ENCODE measurements at places on chromosomes 16 and 17. TPM values are rescaled to one million over a fixed set of nuclear protein-coding genes. Genes with fewer than 3 reads are reported as not detected.

DNA sequence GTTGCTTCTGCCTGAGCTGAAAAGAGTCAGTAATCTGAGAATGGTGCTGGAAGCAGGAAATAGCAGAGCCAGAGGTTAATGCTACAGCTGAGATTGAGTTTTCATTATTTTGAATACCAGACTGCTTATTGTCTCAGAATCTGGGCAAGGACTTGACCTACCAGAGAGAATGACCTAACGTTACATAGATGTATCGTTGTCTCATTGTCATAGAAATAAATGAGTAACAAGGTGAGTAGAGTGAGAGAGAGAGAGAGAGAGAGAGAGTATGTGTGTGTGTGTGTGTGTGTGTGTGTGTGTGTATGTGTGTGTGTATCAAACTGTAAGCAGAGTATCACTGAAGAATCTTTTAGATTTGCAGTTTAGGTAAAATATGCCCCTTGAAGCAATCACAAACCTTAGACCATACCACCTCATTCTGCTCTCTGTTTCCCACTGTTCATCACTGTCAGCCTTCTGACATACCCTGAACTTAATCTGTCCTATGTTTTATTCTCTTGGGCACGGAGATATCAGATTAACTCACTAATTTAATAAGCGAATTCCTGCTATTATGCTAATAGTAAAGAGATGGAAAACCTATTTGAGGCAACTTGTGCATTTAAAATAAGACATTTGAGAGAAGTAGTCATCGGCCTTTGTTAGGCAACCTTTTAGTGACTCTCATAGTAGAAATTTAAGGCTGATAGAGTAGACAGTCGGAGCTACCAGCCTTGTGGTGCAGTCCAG is 87.8 kb downstream of the CYB561 start:
- DNase-seq: no peak
- H3K27ac ChIP-seq: no peak overlapping the region
- H3K36me3 ChIP-seq: no peaks in the 10 kb centered on the region
- no peak overlapping the region for H3K4me3 ChIP-seq

- H3K36me3 ChIP-seq: peaks cover 14% of the 10 kb centered on the region
- no peak for DNase-seq
- H3K27ac ChIP-seq: no peak overlapping the region
- no peak overlapping the region for H3K4me3 ChIP-seq
- peaks cover 8% of the 10 kb centered on the region for H3K4me1 ChIP-seq
Measured at GRCh38 chr16:67888331-67888730, 3.6 kb downstream of the NRN1L start.

- peaks cover 44% of the 10 kb centered on the region for H3K36me3 ChIP-seq
- H3K4me1 ChIP-seq: no peaks in the 10 kb centered on the region
- H3K4me3 ChIP-seq: no peak overlapping the region
Measured at GRCh38 chr16:74524926-74525325, 82.0 kb downstream of the GLG1 start.

Gene CRYM
- total RNA-seq: not detected

GRCh38 chr17:15103785-15104184 is 161.3 kb downstream of the PMP22 start:
- no peak overlapping the region for H3K4me3 ChIP-seq
- no peaks in the 10 kb centered on the region for H3K4me1 ChIP-seq

GRCh38 chr16:49484451-49484849 is 110.8 kb downstream of the C16orf78 start:
- no peak overlapping the region for H3K4me3 ChIP-seq
- peaks cover 11% of the 10 kb centered on the region for H3K27me3 ChIP-seq
- H3K4me1 ChIP-seq: peaks cover 2% of the 10 kb centered on the region
- no peak for DNase-seq
- no peak overlapping the region for H3K27ac ChIP-seq
- no peaks in the 10 kb centered on the region for H3K36me3 ChIP-seq

DNA sequence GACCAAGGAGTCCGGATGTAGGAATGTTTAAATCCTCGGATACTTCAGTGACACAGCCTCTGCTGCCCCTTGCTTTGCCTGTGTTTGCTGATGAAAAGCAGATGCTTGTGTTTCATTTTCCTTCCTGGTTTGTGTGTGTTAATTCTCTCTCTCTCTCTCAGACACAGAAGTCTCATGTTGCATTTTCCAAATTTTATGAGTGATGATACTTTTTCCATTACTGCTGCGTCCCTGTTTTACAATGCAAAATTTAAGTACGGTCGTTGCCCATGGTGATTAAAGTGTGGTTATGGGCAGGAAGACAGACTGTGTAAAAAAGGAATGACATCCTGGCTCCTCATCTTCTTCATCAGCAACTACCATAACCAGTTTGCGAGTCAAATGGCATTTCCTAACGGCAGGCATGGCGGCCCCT is 5.7 kb downstream of the RMI2 start:
- H3K36me3 ChIP-seq: peaks cover 72% of the 10 kb centered on the region
- H3K4me1 ChIP-seq: peaks cover 86% of the 10 kb centered on the region
- H3K4me3 ChIP-seq: no peak overlapping the region

Gene SLC38A8
- not detected for total RNA-seq

DNA sequence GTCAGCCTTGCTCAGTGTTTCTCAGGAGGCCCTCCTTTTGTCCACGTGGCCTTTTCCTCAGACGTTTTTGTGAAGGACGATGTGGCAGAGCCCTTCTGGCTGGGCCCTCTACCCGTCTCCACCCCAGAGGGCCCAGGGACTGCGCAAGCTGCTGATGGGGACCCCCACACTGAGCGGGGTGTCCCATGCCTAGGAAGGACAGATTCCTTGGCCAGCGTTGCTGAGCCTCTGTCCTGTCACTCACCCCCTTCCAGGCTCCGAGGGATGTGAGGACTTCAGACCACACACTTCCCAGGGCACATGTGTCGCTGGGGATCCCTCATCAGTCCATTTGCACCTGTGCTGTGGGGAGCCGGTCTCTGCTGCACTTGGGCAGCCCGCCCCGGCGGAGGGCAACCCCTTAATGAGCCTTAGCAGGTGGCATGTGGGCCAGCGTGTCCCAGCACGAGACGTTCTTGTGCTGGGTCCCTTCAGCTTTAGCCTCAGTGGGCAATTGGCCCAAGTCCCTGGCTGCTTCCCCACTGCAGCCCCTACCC is 48.3 kb downstream of the NT5M start:
- H3K27me3 ChIP-seq: no peaks in the 10 kb centered on the region
- H3K4me3 ChIP-seq: no peak overlapping the region
- H3K4me1 ChIP-seq: no peaks in the 10 kb centered on the region
- no peaks in the 10 kb centered on the region for H3K36me3 ChIP-seq

Gene MEAK7
- total RNA-seq: 10.0 TPM

- H3K36me3 ChIP-seq: peaks cover 5% of the 10 kb centered on the region
- peak overlapping the region; percentile 89 for H3K27ac ChIP-seq
- H3K4me3 ChIP-seq: peak overlapping the region; percentile 87
- no peaks in the 10 kb centered on the region for H3K27me3 ChIP-seq
- peaks cover 68% of the 10 kb centered on the region for H3K4me1 ChIP-seq
Measured at GRCh38 chr17:35086931-35087573, 23.5 kb upstream of the RFFL start.

Gene G6PC1
- not detected for total RNA-seq

- H3K36me3 ChIP-seq: peaks cover 60% of the 10 kb centered on the region
- no peak for DNase-seq
- H3K27ac ChIP-seq: no peak overlapping the region
- H3K4me1 ChIP-seq: peaks cover 4% of the 10 kb centered on the region
- H3K27me3 ChIP-seq: no peaks in the 10 kb centered on the region
Measured at GRCh38 chr17:46063241-46063640, 64.2 kb downstream of the STH start.
